Memory B cell (primary cell): ENCODE measurements at places on chromosomes 3 and 15.
A peak's percentile ranks its signal among the peaks of the same experiment; 100 is the strongest.

DNA sequence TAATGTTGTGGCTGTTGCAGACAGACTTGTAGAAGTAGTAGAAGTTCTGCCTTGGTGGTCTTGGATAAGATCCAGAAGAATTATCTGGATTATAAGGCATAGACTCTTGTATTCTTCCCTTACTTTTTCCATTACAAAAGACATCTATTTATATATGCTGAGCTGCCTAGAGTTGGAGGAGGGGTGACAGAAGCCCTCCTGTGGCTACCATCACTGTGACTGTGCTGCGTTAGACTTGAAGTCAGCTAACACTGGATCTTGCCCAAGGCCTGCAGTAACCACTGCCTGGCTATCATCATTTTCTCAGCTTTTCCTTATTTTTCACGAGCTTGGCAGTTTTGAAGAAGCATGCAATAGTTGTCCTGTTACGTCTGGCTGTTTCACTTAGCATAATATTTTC is 684.8 kb upstream of the BCHE start:
- no peak for DNase-seq

DNA sequence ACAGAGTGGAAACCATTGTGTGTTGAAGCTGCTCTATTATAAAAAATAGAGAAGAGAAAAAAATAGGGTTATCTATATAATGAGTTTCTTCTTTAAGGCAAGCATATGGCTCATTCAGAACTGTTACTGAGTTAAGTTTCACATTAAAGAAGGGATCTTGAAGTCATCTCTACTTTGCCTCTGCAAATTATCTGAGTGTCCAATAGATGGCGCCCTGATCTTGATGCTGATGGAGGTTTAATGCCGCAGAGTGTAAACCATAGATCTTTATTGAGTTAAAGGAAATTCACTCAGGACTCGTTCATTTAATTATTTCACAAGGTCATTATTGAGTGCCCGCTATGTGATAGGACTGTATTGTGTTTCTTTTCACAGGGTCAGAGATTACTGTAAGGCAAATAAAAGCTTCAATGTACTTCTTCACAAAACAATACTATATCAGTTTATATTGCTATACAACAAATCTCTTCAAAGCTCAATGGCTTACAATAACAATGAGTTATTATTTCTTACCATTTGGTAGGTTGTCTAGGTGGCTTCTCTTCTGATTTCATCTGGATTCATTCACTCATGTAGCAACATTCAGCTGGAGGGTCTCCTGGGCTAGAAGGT is 171.4 kb downstream of the NSUN3 start:
- DNase-seq: no peak

GRCh38 chr3:4418156-4418555 is 48.9 kb downstream of the SUMF1 start:
- no peak for DNase-seq

DNA sequence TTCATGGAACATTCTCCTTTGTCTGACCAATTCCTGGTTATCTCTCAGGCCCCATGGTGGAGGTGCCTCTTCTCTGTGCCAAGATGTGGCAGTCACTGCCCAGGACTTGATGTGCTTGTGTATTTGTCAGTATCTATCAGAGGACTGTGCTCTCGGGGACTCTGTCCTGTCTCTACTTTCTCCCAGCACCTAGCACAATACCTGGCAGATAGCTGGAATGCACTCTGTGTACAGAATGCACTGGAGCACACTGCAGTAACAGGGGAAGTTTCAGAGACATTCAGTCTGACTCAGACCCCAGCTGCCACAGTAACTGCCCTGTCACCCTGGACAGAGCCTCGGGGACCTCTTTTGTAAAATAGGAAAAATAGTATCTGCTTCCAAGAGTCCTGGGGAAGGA is 34.6 kb upstream of the SV2B start:
- DNase-seq: no peak

DNA sequence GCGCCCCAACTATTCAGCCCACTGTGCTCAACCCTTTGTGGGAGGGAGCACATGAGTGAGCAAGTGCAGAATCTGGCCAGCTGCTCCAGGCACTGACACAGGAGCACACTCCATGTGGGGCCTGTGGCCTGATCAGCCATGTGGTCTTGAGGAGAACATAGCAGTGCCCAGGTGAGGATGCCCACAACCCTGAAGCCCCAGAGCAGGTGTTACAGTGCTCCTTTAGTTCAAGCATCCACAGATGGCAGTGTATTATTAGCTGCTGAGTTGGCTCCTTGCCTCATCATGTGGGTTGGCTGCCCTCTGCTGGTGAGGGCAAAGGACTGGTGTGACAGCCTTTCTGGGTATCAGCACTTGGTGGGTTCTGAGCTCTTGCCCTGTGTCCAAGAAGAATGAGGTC is 1588.2 kb downstream of the SI start:
- no peak for DNase-seq

DNA sequence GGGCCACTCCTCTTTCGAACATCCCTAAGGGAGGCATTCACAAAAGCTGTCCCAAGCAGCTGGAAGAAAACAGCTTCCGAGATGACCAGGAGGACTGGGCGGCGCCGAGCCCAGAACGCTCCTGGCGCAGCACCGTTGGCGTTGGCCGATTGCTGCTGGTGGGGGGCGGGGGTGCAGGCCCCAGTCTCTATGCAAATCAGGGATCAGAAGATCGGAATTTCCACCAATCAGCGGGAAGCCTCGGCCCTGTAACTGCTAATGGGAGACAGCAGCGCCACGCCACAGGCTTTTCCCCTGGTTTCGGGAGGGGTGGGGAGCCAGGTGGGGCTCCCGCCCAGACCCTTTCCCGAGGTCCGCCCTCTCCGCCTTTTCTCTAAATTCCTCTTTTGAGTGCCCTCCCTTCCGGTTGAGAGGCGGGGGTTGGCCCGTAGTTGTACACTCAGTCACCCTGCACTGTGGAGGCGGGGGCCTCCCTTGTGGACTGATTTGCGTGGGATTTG is 27.0 kb downstream of the HMCES start:
- DNase-seq: peak; percentile 52

GRCh38 chr3:124772081-124772831 is 42.0 kb downstream of the UMPS start:
- no peak for DNase-seq

- DNase-seq: no peak
Measured at GRCh38 chr3:190265126-190265525, 57.1 kb downstream of the CLDN1 start.

GRCh38 chr15:43214592-43215295 is 6.1 kb downstream of the EPB42 start:
- no peak for DNase-seq

DNA sequence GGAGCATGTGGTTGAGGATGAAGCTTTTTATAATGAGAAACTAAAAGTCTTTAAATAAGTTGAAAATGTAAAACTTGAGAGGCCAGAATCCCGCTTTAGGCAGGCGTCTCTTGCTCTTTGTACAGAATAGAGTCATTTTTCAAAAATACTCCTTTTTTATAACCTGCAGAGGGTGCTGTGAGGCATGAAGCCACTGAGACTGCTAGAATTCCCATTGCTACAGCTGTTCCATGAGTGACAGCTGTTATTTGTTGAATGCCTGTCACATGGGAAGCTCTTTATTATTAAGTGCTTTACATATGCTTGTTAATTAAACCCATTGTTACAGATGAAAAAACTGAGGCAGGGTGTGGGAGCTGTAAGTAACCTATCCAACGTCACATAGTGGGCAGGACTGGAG is 18.5 kb downstream of the MINAR1 start:
- DNase-seq: no peak

GRCh38 chr3:74891312-74891711 is 276.9 kb upstream of the CNTN3 start:
- no peak for DNase-seq

DNA sequence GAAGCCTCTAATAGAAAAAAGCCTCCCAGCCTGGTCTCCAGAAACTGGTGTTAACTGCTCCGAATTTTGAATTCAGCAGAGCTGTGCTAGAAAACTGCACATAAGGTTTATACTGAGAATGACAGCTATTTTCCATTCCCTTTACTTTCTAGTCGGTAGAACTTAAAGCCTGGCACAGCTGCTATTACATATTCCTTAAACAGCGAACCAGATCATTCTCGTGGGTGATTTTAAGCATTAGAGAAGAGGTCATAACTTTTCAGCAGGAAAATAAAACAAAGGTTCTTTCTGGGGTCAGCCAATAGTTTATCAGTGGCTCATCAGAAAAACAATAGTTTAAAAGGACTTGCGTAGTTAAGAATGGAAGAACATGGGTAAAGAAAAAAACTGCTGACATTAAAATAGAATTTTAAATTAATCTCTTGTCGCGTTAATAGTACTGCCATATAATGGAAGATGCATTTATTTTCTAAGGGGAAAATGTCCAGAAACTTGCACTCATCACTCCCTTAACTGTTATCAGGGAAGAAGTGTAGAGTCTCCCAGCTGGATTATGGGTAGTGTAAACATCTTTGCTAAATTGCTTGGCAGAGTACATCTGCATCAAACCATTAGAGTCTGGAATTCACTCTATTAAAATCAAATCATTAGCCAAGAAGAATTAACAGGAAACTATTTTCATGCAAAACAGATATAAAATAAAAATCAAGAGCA is 7.9 kb downstream of the VGLL4 start:
- DNase-seq: no peak

GRCh38 chr3:39809181-39809994 is at the start of gene MYRIP:
Gene MYRIP (plus strand): TSS chr3:39809609. CDS start chr3:39900817, 91,208 bp downstream.
- DNase-seq: no peak

DNA sequence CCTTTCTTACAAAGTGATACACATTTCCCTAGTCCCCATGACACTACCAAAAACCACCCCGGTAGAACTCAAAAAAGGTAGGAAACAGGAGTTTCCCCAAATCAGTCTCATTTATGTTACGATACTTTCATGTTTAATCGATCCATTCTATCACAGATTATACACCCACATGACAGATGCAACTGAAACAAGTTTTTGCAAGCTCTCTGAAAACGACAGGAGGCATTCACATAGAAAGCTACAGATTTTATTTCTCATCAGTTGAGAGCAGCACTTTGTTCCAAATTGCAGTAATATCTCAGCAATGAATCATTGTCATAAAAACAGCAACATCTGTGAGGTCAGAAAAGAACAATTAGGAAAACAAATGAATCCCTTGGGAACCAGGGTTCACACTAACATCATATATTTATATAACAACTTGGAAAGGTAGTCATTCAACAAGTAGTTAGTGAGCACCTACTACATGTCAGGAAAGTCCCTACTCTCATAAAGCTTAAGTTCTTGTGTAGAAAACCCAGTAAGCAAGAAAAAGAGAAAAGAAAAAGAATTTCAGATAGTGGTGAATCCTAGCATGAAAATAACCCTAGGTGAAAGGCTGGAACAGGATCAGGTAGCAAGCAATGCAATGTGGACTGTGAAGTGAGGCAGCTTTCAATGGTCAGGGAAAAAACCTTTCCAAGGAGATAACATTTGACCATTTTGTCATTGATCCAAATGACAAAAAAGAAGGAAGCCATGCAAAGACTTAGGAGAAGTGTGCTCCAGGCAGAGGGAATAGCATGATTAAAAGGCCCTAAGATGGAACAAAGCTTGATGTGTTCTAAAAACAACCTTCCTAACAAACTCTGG is 8.3 kb downstream of the PLD1 start:
- DNase-seq: no peak

GRCh38 chr3:11346416-11346815 is 74.2 kb downstream of the ATG7 start:
- no peak for DNase-seq

- no peak for DNase-seq
Measured at GRCh38 chr3:148998297-148998696, 7.0 kb downstream of the GYG1 start.

DNA sequence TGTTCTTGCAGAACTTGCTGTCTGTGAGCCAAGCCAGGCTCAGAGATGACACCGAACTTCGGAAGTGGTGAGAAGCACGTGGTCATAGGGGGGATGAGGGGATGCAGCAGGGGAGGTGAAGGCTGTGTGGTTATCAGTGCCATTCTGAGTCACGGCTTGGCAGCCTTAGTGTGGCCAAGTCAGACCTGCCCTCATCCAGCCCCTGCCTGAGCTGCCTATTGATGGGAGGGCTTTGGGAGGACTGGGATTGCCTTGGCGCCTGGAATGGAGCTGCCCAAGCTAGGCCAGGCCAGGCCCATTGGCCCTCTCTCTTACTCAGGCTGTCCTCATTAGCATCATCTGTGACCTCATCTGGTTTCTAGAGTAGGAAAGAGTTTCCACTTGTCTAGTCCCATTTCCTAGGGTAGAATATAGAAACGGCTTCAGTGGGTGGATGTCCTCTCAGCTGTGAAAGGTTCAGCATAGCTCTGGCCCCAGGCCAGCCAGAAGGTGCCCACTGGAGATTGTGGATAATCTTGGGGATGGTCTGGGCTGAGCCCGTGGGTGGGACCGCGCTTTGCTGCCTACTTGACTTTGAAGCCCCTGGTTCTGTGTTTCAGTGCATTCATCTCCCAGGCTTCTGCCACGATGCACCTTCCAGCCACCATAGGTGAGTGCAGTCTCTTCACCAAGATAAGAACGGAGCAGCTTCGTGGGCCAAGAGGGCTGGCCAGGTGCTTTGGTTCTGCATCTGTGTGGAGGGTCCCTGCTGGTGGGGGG is 7.2 kb downstream of the FAH start:
- no peak for DNase-seq

DNA sequence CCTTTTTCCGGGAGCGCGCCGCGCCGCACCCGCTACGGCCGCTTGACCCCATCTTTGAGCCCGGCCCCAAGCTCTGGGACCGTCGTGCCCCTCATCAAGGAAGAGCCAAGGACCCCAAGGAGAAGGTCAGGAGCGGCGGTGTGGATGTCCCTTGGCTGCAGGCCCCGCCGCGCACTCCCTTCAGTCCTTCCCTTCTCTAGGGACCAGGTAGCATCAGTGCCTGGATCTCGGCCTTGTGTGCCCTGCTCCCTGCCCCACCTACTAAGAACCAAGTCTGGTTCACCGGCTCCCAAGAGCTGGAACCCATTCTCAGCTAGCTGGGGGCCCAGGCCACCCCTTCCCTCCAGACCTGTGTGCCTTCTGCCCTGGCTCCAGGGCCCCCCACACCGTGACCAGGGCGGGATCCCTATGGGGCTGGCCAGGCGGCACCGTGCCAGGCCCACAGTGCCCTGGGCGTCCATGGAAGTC is 69.3 kb upstream of the CGNL1 start:
- DNase-seq: no peak

GRCh38 chr3:100245927-100246326 is 14.9 kb upstream of the TBC1D23 start:
- no peak for DNase-seq

DNA sequence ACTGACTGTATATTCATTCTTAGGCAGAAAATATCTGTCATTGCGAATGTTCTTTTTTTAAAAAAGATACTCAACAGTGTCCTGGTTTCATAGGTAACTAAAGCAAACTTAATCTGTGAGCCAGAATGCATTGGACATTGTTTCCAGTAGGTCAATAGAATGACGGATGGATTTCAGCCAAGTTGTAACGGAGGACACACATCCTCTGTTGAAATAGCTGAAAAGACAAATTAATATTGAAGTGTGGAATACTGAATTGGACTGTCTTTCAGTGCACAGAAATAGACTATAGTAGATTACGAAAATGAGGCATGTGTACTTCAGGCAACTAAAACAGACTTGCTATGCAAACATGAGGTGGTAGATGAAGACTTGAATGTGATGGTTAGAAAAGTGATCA is 461.6 kb downstream of the WDR72 start:
- DNase-seq: no peak
